ENCODE measurements at places on chromosomes 11 and 22.
A peak's percentile ranks its signal among the peaks of the same experiment; 100 is the strongest.

DNA sequence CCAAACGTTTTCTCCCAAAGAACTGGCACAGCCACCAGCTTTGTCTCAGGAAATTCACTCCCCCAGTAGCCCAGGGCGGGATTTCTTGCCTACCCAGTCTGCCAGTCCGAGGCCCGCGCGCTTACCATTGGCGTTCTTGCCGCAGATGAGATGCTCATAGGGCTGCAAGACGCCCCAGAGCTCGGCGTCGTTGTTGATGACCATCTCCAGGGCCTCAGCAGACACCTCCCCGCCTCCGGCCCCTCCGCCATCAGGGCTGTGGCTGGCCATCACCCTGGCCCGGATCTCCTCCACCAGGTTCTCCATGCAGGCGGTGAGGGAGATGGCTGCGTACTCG, 1.3 kb downstream of the ABTB2 start:
- DNase-seq = peak; percentile 18

DNA sequence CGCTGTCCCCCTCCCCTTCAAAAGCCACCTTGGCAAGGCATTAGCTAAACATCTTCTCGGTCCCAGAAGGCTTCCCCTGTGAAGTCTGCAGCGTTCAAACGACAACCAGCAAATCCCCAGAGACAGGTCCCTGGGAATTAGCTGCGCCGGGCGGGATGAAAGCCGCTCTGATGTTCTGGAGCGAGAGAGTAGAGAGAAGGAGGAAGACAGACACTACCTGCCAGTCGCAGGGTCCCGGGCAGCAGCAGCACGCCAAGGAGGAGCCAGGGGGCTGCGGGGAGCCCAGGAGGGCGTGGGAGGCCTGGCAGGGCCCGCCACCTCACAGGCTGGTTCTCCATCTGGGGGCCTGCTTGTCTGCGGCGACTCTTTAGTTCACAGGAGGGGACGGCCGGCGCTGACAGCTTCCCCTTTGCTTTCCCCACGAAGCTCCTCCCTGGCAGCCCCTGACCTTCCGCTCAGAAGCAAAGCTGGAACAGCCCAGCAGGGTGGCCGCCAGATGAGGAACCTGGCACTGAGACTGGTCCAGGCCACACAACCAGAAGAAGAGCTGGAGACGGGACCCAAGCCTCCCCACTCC, at the start of gene NFAM1:
Gene NFAM1 (minus strand): TSS at position 384 of the 577 bp plus-strand sequence. CDS start 46 bp downstream, at position 338.
- DNase-seq = no peak

- DNase-seq = no peak
These were observed 1.4 kb downstream of the CELSR1 start for GRCh38 chr22:46535876-46536536.

GRCh38 chr11:2179516-2179915, 7.9 kb upstream of the TH start:
- DNase-seq = no peak

- no peak for DNase-seq
These were observed 30.7 kb downstream of the SPATA19 start for GRCh38 chr11:133814588-133815100.

DNA sequence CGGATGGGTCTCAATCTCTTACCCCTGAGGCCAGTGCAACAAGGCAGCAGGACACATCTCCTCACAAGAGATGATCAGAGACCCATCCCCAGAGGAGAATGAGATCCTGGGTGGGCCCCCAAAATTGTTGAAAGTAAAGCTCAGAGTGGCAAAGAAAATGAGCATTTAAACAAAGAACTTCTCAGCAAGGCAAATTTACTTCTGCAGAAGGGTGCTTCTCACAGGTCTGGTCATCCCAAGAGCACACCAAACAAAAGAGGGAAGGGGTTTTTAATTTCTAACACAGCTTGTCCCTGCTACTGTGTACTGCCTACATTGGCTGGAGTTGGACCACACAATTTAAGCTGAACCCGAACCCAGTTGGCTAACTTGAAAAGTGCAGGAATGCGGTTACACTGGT, 1628.6 kb upstream of the RAG2 start:
- DNase-seq = no peak

DNA sequence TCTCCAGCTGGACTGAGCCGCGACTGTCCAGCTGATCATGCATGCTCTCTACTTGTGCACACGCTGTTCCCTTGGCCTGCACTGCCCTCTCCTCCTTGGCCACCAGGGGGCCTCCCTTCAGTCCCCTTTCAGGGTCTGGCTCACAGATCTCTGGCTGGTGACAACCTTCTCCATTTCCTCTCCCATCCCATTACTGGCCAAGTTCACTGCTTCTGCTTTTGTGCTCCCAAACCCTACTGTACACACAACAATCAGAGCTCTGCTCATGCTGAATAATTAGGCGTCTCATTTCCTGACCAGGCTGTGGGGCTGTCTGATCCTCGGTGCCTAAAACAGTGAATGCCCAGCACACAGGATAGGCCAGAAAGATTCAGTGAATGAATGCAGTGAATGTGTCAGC, 224.0 kb upstream of the NARS2 start:
- peak; percentile 25 for DNase-seq

GRCh38 chr11:62245271-62245753, 3.3 kb downstream of the SCGB1D2 start:
- no peak for DNase-seq

Data from stimulated activated CD4-positive, alpha-beta T cell treated with anti-CD3 and anti-CD28 coated beads, Interleukin-2, amount 100 ng/mL, for 24 hours (primary cell).